ENCODE measurements at places on chromosomes 3 and 15.

- DNase-seq, result peak; percentile 73
Observed at GRCh38 chr15:48644827-48645557, 517 bp downstream of the FBN1 start.

- peak; percentile 35 for DNase-seq
Observed at GRCh38 chr3:197372047-197372661, 73.7 kb upstream of the DLG1 start.

GRCh38 chr3:43043071-43043766 is 62.7 kb downstream of the POMGNT2 start:
- DNase-seq, result no peak

DNA sequence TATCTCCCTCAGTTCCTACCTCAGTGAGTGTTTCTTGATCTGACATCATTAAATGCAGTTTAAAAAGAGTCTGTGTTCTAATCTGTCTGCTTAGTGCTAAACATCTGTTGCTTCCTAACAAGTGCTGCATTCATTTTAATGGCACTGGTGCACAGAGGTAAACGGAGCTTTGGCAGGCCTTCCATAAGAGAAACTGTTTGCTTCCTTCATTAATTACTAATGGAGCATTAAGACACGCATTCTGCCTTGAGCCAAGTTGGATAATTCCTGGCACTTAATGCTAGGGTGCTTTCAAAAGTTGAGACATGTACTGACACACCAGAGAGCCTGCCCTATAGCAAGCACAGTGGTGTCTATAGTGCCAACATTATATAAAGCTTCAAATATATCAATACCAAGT is 34.7 kb downstream of the SCG5 start:
- DNase-seq, result no peak

DNA sequence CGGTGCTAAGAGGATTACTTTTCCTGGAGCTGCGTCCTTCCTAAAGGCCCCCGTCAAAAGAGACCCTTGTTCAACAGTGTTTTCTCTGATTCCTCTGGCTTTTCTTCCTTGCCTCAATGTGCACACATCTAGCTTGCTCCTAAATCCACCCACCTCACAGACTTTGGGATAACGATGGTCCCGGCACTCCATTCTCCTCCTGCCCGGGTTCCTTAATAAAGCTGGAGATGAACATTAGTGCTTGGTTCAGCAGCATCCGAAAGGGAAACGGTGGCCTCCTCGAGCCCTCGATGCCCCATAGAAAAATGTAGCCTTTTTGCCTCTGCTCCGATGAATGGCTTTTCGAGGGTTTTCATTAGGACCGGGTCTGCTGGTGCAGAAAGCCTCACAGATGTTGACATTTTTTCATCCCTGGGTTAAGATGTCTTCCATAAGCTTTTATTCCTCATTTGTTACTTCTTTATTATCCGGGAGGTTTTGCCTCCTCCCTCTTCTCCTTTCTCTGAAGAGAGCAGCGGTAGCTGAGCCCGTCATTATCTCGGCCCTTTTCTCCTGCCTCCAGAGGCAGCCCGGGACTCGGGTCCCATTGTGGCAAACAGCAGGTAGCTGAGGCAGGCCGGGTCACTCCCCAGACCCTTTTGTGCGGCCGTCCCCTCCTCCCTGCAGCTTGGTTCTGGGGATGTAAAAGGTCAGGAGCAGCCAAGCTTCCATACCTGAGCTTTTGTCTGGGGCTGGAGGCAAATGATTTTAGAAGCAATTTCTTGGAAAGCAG is 64.6 kb downstream of the CPN2 start:
- DNase-seq, result peak; percentile 80

GRCh38 chr15:56817321-56818080 is 84.2 kb upstream of the ZNF280D start:
- peak; percentile 22 for DNase-seq

Measured in GM23338 (cell line).